ENCODE measurements at places on chromosomes 3 and 15.

DNA sequence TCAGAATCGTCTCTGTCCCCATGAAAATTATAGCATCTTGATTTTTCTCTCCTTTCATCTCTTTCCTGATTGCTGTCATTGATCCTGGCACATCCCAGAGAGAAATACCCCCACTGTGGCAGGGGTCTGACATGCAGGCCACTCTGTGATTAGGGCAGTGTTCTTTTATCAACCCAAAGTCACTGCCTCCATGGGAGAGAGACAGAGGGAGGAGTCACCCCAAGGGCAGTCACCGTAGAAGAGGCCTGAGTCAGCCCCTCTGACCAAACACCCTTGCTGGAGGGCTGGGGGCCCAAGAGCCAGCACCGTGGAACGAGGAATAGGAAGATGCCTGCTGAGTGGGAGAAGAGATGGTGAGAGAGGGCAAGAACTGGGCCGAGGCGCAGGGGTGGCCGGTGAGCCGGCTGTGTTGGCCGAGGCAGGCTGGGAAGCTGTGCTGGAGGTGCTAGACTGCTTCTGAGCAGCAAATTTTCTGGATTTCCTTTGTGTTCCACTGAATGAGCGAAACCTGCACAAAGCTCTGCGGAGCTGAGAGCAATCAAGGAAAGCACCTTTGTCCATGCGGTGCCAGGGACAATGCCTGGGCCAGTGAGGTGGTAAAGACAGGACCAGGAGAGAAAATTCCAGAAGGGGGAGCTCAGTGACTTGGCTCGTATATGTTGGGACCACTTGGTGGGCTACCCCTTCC, 103.8 kb downstream of the ADCY5 start:
- no peak for DNase-seq

- no peak for DNase-seq
Observed at GRCh38 chr3:176463610-176464009, 733.7 kb downstream of the TBL1XR1 start.

DNA sequence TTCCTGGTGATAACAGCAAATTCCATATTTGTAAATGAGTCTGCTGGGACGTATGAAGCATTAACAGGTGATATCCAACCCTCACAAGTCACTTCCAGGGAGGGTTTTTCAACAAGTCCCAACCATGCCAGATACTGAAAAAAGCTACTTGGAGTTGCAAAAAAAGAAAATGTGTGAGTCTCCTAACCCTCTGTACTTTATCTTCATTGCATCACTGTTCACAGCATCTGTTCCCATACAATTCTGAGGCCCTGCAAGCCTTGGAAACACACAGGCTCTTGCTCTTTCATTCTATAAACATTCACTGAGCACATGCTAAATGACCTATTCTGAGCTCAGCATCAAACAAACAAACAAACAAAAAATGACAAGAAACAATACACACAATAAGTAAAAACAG, 120.8 kb downstream of the RFTN1 start:
- DNase-seq: no peak

- no peak for DNase-seq
Observed at GRCh38 chr15:27563765-27564370, 535.2 kb downstream of the OCA2 start.

- DNase-seq: no peak
Observed at GRCh38 chr3:21936207-21936606, 185.2 kb upstream of the ZNF385D start.

DNA sequence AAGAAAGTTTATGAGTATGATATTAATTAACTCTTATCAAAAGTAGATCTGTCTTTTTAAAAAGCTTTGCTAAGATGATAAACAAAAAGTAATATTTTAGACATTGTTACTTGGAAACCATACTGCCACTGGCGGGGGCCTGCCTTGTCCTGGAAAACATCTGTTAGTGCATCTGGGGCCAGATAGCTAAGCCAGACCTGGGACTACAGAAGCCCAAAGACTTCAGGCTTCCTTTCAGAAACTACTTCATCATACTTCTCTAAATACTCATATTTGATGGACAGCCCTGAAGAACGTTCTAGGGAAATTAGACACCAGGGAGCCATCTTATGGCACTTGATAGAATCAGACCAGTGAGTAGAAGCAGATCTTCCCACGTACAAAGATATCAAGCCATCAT, 795.4 kb upstream of the SEMA6D start:
- no peak for DNase-seq

GRCh38 chr15:96349857-96350720, 19.6 kb downstream of the NR2F2 start:
- DNase-seq: no peak

- no peak for DNase-seq
Observed at GRCh38 chr15:69869291-69869690, 228.4 kb downstream of the TLE3 start.
